Non-pigmented ciliary epithelial cell (primary cell): ENCODE measurements at places on chromosomes 6 and 20.

GRCh38 chr6:6293317-6293716 lies 27.1 kb downstream of the F13A1 start:
- DNase-seq = no peak

DNA sequence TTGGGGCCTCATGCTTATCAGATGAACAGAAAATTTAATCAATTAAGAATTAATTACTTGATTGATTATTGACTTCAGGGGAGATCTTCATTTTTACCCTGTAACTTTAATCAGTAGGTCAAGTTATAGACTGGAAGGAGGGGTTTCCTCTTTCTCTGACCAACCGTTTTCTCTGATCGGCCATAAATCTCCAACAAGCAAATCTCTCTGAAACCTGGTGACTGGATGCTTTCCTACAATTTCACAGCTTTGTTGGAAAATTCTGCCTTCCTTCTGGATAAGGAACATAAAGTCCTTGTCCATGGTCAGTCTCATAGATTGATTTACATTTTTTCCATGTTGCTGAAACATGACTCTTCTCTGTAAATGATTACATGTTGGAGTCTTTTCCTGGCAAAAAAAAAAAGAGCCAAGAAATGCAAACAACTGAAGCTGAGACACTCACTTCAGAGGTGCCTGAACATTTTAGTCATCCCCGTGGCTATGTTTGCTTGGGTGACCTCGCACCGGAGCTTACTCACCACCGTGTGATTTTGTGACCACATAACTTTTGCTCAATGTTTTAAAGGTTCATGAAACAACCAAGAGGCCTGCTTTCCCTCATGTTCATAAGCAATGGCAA lies 31.0 kb downstream of the IRF4 start:
- DNase-seq = peak; percentile 95

DNA sequence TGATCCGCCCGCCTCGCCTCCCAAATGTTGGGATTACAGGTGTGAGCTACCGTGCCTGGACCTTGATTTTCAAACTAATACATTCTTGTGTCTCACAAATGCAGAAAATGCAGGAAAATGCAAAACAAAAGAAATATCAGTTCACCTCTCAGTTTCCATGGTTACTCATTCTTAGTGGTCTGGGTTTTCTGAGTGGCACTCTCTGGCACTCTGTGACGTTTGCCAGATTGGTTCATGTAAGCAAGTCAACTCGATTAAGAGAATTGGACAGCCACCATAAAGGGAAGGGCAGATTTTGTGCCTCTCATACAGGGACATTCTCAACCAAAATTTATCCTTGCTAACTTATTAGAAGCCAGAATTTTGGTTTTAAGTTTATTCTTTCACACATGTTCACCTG lies 8.6 kb downstream of the CMTR1 start:
- DNase-seq = no peak

GRCh38 chr6:130982941-130983456 lies 80.0 kb downstream of the EPB41L2 start:
- DNase-seq = no peak

DNA sequence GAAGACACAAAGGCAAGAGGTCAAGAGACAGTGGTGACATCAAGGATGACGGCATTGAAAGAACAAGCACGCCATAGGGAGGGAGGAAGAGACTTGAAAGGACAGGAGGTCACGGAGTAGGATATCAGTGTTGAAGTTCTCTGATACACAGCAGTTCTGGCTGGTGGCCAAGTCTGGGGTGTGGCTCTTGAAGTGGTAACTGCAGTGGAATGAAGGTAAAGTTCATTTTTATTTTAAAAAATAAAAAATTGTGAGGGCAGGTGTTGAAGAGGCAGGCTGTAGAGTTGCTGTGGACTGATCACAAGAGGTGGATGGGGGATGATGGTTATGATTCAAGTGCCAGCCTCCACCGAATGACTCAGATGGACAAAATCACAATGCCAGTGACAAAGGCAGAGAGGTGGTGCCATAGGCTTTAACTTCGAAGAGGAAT lies 53.2 kb upstream of the BMP2 start:
- DNase-seq = no peak

DNA sequence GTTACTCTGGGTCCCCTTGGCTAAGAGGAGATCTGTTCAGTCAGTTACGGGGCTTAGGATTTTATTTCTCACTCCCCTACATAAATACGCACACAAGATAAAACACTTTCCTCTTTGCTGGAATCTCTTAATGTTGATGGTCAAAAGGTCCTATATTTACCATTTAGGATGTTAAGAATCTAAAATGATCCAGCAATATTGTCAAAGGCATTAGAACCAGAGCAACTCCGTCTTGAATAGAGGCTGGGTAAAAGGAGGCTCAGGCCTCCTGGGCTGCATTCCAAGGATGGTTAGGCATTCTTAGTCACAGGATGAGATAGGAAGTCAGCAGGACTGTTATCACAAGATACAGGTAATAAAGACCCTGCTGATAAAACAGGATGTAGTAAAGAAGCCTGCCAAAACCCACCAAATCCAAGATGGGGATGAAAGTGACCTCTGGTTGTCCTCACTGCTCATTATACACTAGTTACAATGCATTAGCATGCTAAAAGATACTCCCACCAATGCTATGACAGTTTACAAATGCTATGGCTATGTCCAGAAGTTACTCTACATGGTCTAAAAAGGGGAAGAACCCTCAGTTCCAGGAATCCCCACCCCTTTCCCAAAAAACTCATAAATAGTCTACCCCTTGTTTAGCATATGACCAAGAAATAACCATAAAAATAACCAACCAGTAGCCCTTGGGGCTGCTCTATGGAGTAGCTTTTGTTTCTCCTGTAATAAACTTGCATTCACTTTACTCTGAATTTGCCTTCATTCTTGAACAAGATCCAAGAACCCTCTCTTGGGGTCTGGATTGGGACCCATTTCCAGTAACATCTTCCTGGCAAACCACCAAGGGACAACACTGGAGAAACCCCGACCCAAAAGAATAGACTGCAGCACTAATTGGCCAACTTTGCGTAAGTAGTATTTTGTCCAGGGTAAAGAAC lies 107.5 kb downstream of the DTNBP1 start:
- DNase-seq = no peak

GRCh38 chr20:32903666-32904175 lies 45.0 kb downstream of the EFCAB8 start:
- no peak for DNase-seq

GRCh38 chr20:6679086-6679485 lies 88.4 kb upstream of the BMP2 start:
- DNase-seq = no peak

DNA sequence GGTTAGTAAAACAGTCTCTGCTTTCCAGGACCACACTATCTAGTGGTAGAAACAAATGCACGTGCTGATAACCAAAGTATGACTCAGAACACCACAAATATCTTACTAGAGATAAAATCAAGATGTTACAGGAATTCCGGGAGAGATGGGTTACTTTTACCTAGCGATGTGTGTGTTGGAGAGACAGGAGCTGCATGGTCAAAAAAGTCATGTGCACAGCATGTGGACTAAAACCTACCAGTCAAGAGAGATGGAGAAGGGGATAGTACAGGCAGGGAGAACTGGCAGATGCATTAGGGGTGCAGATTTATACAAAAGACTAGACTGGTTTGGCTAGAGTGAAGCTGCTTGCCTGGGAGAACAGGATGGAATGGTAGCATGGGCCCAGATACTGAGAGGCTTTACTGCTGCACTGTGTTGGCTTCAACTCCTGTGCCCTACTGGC lies 75.3 kb upstream of the MRAP2 start:
- no peak for DNase-seq

DNA sequence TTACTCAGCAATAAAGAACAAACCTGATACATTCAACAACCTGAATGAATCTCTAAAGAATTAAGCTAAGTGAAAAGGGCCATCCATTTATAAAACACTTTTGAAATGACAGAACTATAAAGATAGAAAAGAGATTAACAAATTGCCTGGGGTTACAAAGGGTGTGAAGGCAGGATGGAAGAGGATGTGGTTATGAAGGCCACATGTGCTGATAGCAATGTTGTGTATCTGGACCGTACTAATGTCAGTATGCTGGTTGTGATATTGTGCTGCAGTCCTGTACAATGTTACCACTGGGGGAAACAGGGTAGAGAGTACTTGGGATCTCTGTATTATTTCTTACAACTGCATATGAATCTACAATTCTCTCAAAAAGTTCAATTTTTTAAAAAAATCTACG lies 36.4 kb downstream of the ELOVL5 start:
- no peak for DNase-seq

DNA sequence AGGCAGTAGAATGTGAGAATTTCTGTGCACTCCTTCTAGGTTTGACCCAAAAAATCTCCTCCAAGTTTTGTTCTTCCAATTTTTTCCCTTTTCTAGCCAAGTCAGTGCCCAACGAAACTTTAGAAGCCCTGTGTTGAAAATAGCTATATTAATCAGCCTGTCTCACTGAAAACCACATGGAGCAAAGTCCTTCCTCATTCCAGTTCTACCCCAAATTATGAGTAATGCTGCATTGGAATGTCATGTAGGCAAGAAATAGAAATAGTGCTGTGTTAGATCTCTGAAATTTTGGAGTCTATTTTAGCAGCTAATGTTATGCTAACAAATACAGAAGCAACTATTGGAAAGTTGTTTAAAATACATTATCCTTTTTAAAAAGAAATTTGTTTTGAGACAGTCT lies 725.5 kb downstream of the TBC1D32 start:
- peak; percentile 35 for DNase-seq

- no peak for DNase-seq
Measured at GRCh38 chr6:39430871-39431523, 108.5 kb upstream of the KCNK16 start.

DNA sequence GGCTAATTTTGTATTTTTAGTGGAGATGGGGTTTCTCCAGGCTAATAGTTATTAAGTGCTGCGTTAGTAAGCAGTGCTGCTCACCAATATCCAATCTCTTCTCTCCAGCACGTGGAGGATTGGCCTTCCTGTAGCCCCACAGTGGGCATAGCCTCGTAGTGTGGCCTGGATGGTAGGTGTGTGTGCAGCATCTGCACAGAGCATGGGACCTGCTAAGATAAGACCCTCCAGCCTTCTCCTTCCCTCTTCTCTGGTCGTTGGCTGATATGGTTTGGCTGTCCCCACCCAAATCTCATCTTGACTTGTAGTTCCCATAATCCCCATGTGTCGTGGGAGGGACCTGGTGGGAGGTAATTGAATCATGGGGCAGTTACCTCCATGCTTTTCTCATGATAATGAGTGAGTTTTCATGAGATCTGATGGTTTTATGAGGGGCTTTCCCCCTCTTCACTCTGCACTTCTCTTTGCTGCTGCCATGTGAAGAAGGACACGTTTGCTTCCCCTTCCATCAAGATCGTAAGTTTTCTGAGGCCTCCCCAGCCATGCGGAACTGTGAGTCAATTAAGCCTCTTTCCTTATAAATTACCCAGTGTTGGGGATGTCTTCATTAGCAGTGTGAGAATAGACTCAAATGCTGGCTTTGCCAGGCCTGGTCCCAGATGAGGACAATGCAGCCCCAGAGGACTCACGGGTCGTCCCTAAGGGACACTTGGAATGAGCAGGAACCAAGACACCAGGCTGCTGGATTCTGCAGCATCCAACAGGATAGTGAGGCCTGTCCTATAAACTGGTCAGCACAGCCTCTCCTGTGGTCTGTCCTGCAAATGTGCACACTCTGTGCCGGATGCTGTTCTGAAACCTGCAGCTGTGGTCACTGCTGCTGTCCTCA lies 63.4 kb upstream of the AFDN start:
- no peak for DNase-seq

DNA sequence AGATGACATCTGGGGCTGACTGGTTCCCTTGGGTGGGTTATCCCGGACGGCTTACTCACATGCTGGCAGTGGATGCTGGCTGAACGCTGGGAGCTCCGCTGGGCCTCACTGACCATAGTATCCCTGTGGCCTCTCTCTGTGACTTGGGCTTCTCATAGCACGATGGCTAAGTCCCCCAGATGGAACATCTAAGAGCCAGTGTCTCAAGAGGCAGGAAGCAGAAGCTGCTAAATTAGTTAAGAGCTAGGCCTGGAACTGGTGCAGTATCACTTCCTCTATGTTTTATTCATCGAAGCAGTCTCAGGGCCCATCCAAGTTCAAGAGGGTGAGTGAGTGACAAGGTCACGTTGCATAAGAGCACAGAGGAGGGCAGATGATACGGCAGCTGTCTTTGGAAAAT lies 116.5 kb upstream of the LAMP5 start:
- DNase-seq = no peak

GRCh38 chr6:6566766-6567165 lies 21.8 kb upstream of the LY86 start:
- DNase-seq = no peak

GRCh38 chr6:84062519-84063154 lies 29.1 kb downstream of the MRAP2 start:
- no peak for DNase-seq

GRCh38 chr6:40171343-40171742 lies 237.1 kb upstream of the MOCS1 start:
- DNase-seq = no peak

DNA sequence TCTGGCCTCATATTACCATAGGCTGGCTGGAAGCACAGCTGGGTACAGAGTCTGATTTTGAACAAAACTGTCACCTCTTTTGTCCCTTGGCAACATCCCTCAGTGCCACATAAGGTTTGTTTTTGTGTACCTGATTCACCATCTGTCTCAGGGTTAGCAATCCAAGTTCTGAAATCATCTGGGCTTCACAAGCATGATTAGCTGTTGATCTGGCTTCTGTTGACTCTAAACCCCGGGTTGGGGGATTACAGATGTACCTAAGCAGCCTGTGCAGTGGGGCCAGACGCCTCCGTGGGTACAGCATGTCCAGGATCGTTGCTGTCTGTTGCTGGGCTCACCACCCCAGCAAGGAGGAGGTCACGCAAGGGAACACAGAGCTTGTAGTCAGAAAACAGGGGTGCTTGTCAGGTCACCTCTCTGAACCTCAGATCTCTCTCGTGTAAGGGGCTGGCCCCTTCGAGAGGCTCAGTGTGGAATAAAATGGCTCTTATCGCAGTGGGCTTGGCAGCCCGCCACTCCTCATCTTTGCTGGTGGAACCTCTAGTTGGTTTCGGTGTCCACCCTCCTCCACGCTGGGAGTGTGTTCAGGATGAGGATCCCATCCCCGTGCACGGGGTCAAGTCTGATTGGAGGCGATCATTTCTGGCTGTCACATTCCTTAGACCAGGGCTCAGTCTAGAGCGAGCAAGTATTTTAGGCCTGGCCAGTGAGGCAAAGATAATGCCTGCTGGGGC lies 39.2 kb upstream of the ZNF831 start:
- DNase-seq = no peak

DNA sequence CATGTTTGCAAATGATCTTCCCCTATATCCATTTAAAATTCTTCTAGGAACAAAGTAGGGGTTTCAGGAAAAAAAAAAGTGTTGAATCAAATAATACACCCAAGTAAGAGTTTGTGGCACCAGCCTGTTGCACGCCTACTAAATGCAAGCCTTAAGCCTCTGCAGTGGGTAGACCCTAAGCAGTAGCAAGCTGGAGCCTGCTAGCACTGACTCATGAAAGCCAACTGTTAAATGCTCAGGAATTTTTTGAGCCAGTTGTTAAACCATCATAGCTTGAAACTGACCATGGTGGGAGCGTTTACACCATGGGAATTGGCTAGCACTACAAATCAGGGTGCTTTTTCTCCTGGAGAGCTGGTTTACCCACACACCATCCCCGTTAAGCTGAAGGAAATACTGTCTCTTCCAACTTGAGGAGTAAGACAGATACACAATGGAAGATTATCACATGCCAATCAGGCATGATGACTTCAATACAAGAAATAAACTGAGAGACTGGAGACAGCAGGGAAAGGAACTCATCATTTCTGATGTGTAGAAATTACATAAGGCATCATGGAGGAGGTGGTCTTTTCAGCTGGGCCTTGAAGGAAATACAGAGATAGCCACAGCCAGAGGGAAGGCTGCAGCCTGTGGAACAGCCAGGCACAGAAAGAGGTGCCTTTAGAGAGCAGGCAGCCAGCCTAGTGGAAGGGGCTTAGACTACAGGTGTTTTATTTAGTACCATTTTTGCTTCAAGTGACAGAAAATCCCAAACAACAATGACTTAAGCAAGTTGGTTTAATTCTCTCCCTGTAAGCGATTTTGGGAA lies 110.8 kb downstream of the SNX5 start:
- no peak for DNase-seq
